ENCODE measurements at places on chromosomes 12 and 14.

DNA sequence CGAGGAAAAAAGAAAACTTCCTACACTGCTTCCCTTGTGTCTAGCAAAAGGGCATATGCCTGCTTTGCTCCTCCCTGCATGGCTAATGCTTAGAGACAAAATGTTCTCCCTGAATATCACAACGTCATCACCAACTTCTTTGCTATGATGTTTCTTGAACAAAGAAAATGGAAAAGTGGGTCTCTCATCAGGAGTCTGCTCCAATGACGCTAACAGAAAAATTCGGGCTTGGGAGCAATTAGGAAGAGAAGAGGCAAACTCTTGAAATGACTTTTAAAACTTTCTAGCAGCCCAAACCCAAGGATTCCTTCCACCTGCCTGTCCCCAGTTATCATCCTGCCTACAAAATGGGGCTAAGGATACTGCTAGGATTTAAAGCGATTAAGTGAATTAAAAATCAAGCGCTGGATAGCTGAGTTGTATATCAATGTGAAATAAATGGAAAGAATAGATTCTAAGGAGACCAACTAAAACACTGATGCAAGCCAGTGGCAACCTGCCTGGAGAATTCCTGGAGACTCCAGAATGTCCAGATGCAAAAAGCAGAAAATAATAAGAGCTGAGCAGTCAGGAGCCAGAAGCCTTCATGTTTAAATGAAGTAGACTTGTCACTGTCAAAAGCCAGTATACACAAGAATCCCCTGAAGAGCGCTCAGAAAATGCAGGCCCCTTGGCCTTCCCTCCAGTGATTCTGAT lies 183.8 kb downstream of the DPF3 start:
- H3K27ac ChIP-seq: no peak overlapping the region
- no peak for DNase-seq
- no peaks in the 10 kb centered on the region for H3K36me3 ChIP-seq
- peaks cover 15% of the 10 kb centered on the region for H3K4me1 ChIP-seq
- H3K27me3 ChIP-seq: no peaks in the 10 kb centered on the region

GRCh38 chr12:32265951-32266350 lies 133.4 kb upstream of the FGD4 start:
- H3K27ac ChIP-seq: no peak overlapping the region
- no peak for DNase-seq
- H3K4me3 ChIP-seq: no peak overlapping the region
- H3K27me3 ChIP-seq: no peaks in the 10 kb centered on the region
- peaks cover 6% of the 10 kb centered on the region for H3K4me1 ChIP-seq

DNA sequence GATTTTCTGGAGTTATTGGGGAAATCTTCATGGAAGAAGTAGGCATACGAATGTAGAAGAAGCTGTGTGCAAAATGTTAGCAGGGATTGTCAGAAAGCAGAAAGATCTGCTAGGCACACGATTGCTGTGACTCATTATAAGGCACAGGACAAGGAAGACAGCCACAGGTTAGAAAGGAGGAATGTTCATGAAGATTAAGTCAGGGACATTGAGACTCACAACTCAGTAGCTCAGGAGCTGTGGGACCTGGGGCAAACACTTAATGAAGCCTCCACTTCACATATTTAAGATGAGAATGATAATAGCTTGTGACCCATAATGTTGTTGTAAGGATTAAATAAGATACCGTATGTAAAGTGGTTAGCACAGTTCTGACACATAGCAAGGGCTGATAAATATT lies 26.6 kb upstream of the RTRAF start:
- H3K4me3 ChIP-seq: no peak overlapping the region
- no peak for DNase-seq
- no peaks in the 10 kb centered on the region for H3K4me1 ChIP-seq
- H3K27ac ChIP-seq: no peak overlapping the region
- H3K36me3 ChIP-seq: no peaks in the 10 kb centered on the region

GRCh38 chr12:71240946-71241345 lies 83.1 kb upstream of the TSPAN8 start:
- DNase-seq: no peak
- no peak overlapping the region for H3K27ac ChIP-seq
- no peaks in the 10 kb centered on the region for H3K4me1 ChIP-seq
- H3K27me3 ChIP-seq: no peaks in the 10 kb centered on the region
- no peaks in the 10 kb centered on the region for H3K36me3 ChIP-seq

DNA sequence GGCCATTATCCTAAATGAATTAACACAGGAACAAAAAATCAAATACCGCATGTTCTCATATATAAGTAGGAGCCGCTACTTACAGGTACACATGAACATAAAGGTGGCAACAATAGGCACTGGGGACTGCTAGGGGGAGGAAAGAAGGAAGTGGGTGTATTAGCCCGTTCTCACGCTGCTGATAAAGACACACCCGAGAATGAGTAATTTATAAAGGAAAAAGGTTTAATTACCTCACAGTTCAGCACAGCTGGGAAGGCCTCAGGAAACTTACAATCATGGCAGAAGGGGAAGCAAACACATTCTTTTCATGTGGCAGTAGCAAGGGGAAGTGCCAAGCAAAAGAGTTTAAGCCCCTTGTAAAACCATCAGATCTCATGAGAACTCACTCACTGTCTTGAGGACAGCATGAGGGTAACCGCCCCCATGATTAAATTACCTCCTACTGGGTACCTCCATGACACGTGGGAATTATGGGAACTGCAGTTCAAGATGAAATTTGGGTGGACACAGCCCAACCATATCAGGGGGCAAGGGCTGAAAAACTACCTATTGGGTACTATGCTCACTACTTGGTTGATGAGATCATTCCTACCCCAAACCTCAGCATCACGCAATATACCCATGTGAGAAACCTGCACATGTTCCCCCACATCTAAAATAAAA lies 16.4 kb upstream of the MIA2 start:
- no peak for DNase-seq
- no peak overlapping the region for H3K27ac ChIP-seq
- no peaks in the 10 kb centered on the region for H3K27me3 ChIP-seq
